Activated CD8-positive, alpha-beta memory T cell treated with anti-CD3 and anti-CD28 coated beads for 48 hours (primary cell): ENCODE measurements at places on chromosomes 2 and 18.

DNA sequence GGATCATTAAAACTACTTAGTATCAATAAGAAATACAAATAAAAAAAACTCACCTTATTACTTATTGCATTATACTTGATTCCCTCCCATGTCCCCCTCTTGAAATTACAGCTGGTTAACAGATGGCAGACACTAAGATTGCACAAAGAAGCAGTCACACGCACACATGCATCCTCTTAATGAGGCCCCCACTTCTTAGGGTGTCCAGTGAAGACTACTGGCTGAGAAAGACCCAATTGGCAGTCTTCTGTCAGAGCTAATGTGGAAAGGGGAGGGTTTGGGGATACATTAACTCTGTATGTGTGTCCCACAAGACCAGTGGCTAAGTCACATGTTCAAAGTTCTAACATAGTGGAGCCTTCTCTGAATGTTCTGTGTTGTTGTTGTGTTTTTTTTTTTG, 210.7 kb downstream of the MTX2 start:
- DNase-seq: no peak

DNA sequence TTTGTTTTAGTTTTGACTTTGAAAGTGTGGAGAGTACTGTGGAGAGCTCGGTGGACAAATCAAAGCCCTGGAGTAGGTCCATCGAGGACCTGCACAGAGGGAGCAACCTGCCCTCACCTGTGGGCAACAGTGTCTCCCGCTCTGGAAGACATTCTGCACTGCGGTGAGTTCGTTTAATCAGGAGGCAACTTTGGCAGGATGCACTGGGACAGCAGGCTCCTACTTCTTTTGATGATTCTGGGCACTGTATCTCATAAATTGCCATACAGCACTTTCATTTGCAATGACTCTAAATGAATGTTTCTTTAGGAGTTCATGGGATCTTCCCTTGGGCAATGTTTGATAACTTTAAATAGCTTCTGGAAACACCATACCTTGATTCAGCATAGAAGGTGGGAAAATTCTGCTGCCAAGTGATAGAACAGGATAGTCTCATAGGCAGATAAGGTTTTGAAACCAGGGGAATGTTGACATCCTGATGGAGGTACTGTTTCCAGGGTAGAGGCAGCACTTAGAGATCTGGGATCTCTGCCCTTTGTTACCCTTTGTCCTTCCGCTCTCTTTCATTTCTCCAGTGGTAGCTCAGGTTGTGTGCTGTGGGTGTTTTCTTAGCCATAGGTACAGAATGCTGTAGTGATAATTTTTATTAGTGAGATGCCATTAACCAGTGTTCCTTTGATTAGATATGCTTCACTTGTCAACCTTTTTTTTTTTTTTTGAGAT, 156.2 kb downstream of the PRPF40A start:
- no peak for DNase-seq

GRCh38 chr2:144466637-144467036, 53.3 kb downstream of the ZEB2 start:
- DNase-seq: no peak

DNA sequence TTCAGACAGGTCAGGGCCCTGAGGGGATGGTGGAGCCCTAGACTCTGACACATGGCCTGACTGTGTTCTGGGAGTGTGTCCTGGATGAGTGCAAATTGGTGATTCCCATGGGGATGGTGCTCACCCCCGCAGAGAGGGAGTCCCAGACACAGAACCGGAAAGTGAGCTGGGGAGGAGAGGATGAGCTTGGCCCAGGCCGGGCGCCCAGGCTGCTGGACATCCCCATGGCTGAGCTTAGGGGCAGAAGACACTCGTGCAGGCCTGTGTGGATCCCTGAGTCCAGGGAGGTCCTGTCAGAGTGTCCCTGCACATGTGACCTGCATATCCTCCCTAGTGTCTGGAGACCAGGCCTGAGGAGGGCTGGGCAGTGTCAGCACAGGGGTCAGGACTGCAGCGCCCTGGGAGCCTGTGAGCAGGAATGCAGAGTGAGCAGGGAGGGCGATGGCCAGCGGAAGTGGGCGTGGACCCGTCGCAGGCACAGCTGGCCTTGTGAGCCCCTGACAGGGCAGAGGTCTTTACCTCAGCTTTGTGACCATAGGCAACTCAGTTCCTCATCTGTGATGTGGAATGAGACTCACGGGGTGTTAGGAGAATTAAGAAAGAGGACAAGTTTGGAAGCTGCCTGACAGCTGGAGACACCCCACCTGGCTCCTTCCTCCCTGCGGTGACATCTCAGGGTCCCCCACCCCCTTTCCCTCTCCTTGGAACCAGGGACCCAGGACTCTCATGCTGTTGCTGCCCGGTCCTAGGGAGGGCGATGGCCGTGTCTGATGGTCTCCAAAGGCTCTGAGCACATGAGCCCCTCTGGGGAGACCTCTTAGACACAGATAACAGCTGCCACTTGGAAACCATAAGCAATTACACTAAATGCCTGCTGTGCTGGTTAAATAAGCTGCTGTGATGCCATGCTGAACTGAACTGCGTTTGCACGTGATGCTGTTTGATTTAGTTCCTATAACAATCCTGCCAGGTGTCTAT, 62.6 kb upstream of the HS6ST1 start:
- no peak for DNase-seq

DNA sequence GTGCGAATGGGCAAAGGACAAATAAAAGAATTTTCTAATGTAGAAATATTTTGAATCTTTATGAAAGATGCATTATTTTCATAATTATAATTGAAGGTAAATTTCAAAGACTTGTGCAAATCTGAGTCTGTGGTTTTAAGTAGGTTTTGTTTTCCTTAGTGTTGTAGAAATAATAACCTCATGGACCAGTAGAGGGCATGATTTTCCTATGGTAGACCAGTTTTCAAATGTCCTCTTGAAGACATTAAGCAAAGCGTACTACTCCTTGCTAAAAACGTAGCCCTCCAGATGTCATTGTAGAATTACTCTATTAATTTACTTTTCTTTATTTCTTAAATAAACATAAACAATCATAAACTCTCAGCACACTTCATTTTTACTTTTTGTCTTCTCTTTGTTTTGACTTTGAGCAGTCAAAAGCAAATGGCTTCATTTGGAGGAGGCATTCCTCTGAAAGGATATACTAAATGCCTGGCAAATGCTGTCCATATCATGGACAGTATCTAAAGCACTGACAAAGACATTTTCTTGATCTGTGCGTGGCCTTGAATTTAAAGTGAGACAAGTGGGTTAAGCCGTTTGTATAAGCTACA, 85.8 kb upstream of the FAM237A start:
- DNase-seq: no peak
